ENCODE measurements at places on chromosomes 16 and 17.

DNA sequence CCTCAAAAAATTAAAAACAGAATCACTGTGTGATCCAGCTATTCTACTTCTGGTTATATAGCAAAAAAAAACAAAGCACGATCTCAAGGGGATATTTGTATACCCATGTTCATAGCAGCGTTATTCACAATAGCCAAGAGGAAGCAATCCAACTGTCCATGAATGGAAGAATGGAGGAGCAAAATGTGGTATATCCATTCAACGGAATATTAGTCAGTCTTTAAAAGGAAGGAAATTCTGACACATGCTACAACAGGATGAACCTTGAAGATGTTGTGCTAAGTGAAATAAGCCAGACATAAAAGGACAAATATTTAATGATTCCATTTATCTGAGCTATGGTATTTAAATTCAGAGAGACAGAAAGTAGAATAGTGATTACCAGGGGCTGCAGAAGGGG is 4.6 kb upstream of the NOL11 start:
- no peak for DNase-seq

DNA sequence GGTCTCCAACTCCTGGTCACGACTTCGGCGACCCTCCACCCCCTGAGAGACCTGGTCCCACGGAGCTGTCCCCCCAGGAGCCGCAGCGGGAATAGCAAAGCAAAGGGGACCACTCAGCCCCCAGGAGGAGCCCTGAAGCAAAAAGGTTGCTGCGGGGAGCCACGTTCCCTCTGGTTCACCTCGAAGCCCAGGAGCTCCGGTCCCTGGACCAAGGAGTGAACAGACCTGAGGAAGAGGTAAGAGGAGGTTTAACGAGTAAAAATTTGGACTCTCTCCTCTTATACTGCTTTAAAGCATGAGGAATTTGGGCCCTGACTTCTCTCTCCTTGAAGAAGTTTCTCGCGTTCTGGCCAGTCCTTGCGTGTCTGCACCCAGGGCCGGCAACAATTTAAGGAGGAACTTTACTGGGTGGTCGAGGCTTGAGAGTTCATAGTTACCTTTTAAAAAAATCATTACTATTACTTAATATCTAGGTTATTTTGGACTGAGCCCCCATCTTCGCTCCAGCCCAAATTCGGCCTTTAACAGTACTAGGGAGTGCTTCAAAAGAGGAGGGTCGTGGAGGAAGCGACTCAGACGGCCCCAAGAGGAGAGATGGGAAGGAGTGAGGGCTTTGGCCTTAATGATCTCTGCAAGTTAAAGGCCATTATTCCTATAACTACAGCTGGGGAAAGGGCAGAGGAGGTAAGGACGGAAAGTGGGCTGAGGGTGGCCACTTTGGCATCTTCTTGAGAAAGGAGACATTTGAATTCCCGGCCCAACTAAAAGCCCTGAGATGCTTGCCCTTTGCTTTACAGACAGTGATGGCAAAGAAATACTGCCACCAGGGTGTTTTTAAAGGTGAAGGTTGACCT is 16.9 kb upstream of the HOXB9 start:
- DNase-seq = no peak

- DNase-seq = no peak
Measured at GRCh38 chr16:23858542-23858941, 22.8 kb downstream of the PRKCB start.

DNA sequence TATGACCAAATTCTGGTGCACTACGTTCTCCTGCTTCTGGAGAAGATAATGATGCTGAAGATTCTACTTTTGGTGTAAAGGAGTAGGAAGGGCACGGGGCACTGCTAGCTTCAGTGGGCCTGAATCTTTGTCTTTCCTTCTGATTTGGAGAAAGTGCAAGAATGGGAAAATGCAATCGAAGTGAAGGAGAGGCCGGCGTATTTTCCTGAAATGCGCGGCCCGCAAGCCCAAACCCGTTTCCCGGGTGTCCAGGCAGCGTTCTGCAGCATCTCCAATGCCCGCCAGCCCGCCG is 372 bp upstream of the NDE1 start:
- DNase-seq = no peak

DNA sequence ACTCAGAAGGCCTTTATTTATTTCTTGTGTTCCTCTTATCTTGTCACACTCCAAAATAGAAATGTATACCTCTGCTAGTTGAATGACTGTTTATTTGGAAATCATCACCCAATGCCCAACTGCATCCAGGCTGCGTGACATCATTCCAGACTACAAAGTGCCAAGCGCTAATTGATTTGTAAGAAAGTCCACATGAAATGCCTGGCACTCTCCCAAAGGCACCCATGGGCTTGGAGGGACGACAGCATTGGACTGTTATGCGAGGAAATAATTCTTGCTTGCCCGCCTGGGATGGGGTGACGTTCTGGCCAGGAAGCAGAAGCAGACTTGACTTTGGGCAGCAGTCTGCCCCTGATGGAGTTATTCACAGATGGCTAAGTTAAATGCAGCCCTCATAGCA is 165.9 kb downstream of the CDH13 start:
- no peak for DNase-seq

- no peak for DNase-seq
Measured at GRCh38 chr16:72997141-72997542, 50.8 kb downstream of the ZFHX3 start.

- no peak for DNase-seq
Measured at GRCh38 chr16:86772671-86773353, 194.5 kb downstream of the FOXL1 start.

DNA sequence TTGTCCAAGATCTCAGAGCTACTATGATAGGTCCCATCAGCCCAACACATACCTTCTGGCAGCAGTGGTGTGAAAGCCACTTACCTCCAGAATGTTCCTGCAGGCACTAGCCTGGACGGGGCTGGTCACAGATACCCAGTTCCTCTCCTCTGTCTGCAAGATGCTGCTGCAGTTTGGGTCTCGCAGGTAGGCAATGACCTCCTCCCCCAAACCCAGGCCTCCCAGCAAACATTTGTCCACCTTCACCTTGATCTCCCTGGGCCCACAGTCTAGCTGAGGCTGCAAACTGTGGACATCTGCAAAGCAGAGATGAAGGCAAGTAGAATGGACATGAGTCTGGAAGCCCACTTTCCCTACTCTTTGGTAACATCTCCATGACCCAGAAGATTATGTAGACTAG is 7.1 kb downstream of the GP2 start:
- no peak for DNase-seq

GRCh38 chr17:44307387-44308186 is 814 bp upstream of the RUNDC3A start:
- DNase-seq = no peak

DNA sequence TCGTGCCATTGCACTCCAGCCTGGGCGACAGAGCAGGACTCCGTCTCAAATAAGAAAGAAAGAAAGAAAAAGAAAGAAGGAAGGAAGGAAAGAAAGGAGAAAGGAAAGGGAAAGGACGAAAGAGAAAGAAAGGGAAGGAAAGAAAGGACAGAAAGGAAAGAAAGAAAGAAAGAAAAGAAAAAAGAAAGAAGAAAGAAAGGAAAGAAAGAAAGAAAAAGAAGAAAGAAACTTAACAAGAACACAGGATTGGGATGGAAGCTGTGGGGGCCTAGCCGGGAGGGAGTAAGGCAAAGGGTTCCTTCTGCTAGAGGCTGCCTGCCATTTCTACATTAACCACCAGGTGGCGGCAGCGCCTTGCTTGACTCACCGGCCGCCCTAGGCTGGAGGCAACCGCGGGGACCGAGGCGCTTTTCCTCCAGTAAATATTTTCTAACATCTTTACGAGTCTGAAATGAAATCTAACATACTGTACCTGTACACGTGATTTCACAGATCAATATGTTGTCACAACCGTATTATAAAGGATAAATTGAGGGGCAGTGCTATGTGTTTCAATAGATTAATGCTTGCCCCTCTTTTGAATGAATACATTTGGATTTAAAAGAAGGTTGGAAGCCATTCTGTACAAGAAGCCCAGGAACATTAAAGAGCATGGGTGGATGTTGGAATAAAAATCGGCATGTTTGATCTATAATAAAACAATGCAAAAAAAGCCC is 6.1 kb downstream of the GJD3 start:
- no peak for DNase-seq

GRCh38 chr17:5703736-5704135 is 119.4 kb upstream of the NLRP1 start:
- no peak for DNase-seq

- no peak for DNase-seq
Measured at GRCh38 chr16:57578521-57579360, 36.3 kb downstream of the ADGRG5 start.

GRCh38 chr16:51734220-51734619 is 583.1 kb upstream of the SALL1 start:
- no peak for DNase-seq

DNA sequence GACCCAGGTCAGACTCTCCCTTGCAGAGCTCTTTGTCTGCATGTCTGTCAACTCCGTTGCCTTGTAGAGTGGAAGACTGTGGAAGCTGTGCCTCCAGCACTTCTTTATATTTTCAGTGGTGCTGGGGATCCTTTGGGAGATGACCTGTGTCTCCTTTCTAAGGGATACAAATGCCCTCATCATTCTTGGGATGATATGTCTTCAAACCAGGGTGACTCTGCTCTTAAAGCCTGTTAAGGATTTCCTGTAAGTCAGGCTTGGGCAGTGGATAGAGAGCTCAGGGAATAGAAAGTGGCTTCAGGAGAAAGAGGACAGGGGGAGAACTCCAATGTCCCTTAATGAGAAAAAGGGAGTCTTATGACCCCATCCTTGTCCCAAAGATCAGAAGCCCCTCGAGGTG is 1.5 kb downstream of the HOXB3 start:
- DNase-seq = no peak

DNA sequence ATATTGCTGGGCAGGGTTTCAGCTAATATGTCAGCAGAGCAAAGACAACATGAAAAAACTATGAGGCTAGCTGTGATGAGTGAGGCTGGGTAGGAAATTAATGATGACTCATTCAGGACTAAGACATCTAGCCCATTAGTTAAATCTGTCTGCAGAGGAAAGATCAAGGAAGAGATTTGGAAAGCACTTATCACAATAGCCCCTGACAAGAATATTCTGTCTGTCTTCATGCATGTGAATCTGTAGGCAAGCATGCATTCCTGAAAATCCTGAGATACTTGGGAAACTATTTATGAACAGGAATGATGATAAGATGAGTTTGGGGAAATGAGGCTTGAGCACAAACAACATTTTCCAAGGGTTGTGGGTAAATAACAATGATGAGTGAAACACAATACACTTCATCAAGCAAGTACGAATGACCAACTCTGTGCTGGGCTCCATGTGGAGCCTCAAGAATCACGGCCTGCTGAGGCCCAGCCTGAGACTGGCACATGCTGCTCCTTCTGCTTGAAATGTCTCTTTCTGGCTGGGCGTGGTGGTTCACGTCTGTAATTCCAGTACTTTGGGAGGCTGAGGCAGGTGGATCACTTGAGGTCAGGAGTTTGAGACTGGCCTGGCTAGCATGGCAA is 96.5 kb upstream of the ASIC2 start:
- DNase-seq = no peak

GRCh38 chr16:50848755-50849514 is 107.0 kb downstream of the CYLD start:
- no peak for DNase-seq

DNA sequence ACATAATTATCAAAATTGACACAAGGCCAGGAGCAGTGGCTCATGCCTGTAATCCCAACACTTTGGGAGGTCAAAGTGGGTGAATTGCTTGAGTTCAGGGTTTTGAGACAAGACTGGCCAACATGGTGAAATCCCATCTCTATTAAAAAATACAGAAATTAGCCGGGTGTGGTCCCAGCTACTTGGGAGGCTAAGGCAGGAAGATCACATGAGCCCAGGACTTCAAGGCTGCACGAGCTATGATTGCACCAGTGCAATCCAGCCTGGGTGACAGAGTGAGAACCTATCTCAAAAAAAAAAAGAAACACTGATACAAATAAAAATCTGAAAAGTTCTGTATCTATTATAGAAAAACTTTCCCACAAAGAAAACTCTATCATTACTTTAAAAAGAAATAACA is 15.5 kb downstream of the MYH10 start:
- DNase-seq = no peak

- DNase-seq = no peak
Measured at GRCh38 chr17:66970140-66970539, 5.6 kb downstream of the CACNG4 start.

DNA sequence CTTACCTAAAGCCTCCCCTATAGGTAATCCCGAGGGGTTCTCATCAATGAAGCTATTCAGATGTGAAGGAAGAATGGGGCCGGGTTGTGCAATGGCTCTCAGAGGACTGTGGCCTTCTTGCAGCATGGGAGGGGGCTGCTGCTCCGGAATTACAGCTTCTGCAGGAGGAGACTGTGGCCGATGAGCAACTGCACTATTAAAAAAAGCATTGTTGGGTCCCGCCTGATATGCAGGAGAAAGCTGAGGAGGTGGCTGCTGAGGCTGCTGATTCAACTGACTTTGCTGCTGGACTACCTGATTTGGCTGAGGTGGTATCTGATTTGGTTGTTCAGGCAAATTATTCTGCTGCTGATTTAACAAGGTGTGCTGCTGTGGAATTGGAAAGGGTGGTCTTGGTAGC is 64.8 kb downstream of the CACNG1 start:
- DNase-seq = no peak

- DNase-seq = no peak
Measured at GRCh38 chr17:42408061-42408460, 15.0 kb downstream of the CAVIN1 start.

DNA sequence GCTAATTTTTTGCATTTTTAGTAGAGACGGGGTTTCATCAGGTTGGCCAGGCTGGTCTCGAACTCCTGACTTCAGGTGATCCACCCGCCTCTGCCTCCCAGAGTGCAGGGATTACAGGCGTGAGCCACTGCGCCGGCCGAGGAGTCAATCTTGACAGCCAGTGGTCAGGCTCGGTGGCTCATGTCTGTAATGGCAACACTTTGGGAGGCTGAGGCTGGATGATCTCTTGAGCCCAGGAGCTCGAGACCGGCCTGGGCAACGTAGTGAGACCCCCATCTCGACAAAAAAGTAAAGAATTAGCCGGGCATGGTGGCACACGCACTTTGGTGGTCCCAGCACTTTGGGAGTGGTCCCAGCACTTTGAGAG is 608 bp upstream of the PGS1 start:
- no peak for DNase-seq

DNA sequence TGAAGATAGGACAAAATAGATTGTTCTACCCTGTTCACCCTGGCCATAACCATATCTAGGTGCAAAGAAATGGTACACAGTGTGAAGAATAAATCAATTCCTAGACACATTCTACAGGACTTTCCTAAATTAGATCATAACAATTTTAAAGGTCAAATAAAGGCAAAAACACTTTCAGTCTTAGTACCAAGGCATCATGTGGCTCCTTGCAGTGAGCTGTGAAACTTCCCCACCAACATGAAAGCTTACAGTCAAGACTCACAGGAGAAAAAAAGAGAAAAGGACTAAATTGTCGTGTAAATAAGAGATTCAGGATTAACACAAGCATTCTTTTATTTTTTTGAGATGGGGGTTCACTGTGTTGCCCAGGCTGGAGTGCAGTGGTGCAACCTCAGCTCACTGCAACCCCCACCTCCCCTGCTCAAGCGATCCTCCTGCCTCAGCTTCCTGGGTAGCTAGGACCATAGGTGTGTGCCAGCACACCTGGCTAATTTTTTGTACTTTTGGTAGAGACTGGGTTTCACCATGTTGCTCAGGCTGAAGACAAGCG is 14.2 kb downstream of the NSMCE1 start:
- DNase-seq = no peak

GRCh38 chr16:56203052-56203451 is 11.8 kb downstream of the GNAO1 start:
- peak; percentile 41 for DNase-seq

- no peak for DNase-seq
Measured at GRCh38 chr17:80920441-80920840, 71.2 kb upstream of the CHMP6 start.
